HAP-1 (cell line): ENCODE measurements at places on chromosomes 4 and X.
A peak's percentile ranks its signal among the peaks of the same experiment; 100 is the strongest.

- no peak for DNase-seq
Measured at GRCh38 chr4:15563871-15564270, 91.3 kb downstream of the FBXL5 start.

DNA sequence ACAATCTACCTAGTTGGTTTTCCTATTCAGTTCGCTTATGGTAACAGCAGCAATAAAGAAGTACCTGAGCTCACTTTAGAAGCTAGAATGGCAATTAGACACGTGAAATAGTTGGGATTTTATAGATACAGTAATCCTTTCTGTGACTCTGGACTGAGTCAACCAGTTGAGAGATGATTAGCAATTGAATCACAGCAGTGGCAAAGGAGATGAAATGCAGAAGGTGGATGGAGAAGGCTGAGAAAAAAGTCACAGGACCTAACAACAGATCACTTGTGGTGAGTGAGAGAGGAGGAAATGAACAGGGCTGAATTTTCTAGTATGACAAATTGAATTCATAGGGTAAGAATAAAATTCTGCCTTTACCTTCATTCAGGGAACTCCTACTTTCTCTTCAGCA is 197.1 kb upstream of the MAGEB18 start:
- no peak for DNase-seq

DNA sequence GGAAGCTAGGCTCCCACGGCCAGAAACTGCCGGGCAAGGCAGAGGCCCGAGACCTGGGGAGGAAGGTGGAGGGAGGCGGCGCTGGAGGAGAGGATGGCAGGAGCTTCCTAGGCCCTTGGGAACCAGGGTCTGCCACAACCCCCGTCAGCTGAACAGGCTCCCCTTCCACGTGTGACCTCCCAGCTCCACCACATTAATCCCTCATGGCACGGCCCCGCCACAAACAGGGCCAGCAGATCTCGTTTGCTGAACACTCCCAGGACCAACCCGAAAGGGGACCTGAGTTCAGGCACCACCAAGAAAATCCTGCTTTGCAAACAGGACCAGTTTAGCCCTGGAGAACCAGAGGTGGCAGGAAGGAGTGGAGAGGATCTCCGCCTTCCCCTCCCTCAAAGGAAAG is 62.7 kb downstream of the FHDC1 start:
- no peak for DNase-seq

DNA sequence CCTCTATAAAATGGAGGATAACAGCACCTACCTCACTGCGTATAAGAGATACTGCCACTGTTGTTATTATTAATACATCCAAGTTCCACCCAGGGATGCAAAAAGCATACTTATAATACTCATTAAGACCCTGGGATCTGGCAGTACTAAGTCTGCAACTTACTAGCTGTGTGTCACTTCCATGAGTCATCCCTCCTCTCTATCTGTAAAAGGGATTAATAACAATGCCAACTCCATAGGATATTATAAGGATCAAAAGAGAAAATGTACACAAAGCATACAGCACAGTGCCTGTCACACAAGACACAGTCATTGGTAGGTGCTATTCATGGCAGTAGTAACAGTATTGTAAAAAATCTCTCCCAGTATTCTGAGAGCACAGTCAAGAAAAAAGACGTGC is 216.7 kb downstream of the HS6ST2 start:
- peak; percentile 61 for DNase-seq

DNA sequence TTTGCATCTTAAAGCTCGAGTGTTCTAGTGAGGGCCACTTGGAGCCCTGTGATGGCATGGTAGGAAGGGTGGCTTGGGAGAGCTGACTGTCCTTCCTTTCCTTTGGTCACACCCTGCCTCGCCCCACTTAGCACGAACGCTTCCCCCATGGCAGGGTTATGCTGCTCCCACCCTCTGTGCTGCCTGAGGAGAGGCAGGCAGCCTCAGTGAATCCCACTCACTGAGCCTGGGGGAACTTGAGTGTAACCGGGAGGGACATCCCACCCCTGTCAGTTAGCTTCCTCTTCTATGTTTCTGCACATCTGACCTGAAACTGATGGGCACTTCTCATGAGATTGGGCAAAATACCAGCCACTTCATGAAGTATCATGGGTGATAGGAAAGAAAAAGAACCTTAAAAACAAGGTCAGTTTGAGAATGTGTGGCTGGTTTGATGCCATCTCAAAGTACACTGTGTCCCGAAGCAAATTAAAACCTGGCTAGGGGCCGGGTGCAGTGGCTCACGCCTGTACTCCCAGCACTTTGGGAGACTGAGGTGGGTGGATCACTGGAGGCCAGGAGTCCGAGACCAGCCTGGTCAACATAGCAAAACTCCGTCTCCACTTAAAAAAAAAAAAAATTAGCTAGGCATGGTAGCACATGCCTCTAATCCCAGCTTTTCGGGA is 10.1 kb downstream of the TKTL1 start:
- no peak for DNase-seq

GRCh38 chrX:12814420-12814819 is 23.2 kb downstream of the PRPS2 start:
- peak; percentile 63 for DNase-seq

- DNase-seq = no peak
Measured at GRCh38 chr4:162560073-162560472, 396.3 kb upstream of the FSTL5 start.
